Right lobe of liver (tissue), 6 donors: ENCODE measurements at places on chromosomes 16 and 17.

GRCh38 chr17:1574697-1575471 is 12.3 kb upstream of the PITPNA start:
- DNase-seq, result no peak

GRCh38 chr17:56762988-56763387 is 70.7 kb downstream of the C17orf67 start:
- DNase-seq, result no peak

DNA sequence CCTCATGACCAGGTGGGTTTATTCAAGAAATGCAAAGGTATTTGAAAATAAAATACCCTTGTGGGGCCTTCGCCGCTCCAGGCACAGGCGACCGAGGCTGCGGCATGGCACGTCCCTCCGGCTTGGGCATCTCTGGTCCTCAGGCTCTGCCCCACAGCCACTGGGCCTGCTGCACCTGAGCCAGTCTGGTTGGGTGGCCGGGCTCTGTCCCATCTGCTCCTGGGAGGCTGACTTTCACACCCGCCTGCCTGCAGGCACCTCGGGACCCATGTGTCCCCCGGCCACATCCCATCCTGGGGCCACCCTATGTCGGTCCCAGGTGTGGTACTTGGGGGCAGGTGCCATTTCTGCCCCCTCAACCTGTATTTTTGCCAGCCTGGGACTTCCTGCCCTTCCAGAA is 20.9 kb downstream of the OSBPL7 start:
- DNase-seq, result no peak

- peak; percentile 19 for DNase-seq
These were observed 26.0 kb downstream of the FA2H start for GRCh38 chr16:74748616-74749026.

GRCh38 chr17:51684214-51684613 is 423.9 kb downstream of the UTP18 start:
- no peak for DNase-seq

- no peak for DNase-seq
These were observed 11.6 kb downstream of the CDK5R1 start for GRCh38 chr17:32498391-32498790.

DNA sequence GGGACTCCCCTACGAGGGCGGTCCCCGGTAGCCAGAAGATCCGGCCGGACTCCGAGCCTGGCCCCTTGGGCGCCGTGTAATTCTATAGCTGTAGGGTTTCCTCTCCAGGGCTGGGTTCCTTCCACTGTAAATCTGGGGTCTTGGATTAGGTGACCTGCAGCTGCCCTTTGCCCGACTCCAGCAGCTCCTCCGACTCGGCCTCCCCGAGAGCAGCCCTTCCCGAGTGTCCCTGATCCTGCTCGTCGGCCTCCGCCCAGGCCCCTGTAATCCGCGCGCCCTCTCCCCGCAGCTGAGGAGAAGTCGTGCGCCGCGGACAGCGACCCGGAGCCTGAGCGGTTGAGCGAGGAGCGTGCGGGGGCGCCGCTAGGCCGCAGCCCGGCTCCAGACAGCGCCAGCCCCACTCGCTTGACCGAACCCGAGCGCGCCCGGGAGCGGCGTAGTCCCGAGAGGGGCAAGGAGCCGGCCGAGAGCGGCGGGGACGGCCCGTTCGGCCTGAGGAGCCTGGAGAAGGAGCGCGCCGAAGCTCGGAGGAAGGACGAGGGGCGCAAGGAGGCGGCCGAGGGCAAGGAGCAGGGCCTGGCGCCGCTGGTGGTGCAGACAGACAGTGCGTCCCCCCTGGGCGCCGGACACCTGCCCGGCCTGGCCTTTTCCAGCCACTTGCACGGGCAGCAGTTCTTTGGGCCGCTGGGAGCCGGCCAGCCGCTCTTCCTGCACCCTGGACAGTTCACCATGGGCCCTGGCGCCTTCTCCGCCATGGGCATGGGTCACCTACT is 5.5 kb downstream of the TBX2 start:
- peak; percentile 46 for DNase-seq

GRCh38 chr16:30370456-30371247 is at the start of gene TBC1D10B:
Gene TBC1D10B (minus strand): TSS chr16:30370494. CDS start chr16:30370183, 311 bp downstream.
- peak; percentile 99 for DNase-seq

DNA sequence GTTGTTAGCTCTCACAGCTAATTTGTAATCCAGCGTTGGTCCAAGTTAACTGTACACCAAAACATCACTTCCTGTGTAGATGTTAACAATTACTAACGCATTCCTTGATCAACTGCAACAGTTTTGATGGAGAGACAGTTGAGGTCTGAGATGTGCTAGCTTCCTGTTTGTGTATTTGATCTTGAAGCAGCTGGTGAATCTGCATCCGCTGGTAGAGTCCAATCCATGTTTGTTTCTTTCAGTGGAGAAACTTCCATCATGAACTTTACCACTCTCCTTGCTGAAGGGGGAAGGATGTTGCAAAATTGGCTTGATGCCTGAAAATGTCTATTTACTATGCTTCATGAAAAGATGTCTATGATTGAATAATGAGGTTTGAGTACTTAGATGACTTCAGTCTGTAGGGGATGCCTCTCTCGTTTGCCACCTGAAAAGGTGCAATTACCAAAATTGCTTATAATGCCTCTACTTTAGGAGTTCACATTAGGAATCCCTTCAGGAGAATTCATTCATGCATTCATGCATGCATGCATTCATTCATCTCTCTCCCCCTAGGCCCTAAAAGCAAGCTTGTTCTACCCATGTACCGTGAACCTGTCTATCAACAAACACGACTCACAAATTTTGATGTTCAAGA is 39.6 kb upstream of the ZKSCAN2 start:
- DNase-seq, result no peak

DNA sequence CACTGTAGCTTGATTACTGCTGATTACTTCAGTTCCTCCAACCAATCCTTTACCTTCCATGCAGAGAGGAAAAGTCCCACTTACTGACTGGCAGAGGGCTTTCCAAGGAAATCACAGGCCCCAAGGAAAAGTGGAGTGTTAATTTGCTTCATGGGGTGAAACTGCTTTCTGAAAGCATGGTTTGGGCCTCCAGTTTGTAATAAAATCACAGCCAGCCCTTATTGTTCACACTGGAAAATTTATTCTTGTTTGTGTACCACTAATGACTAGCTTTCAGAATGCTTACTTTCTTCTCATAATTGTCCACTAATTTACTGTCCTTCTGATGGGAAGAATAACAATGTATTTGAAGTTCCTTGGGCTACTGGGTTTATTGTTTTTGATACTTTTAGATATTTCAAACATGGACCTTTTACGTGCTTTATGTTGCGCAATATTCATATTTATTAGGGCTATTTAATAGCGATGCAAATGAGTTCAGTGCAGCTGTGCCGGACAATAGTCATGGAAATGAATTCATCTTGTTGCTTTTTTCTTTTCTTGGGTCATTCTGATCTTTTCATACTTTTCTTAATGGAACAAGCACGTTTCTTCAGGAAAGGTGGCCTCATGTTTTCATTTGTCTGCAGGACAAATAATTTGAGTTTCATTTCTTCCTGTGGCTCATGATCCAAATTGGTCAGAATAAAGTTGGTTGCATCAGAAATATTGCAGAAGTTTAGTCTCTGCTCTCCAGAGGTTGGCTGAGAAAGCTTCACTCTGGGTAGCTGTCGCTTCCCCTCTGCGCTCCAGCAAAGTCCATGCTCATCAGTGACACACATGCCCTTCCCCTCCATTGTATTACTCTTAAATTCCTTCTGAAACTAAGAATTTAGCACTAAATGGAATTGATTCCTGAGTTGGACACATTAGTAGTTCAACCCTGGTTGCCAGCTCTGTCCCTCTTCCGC is 128.7 kb downstream of the PRKCA start:
- no peak for DNase-seq

- DNase-seq, result no peak
These were observed 9.7 kb downstream of the DRC7 start for GRCh38 chr16:57704011-57704904.

DNA sequence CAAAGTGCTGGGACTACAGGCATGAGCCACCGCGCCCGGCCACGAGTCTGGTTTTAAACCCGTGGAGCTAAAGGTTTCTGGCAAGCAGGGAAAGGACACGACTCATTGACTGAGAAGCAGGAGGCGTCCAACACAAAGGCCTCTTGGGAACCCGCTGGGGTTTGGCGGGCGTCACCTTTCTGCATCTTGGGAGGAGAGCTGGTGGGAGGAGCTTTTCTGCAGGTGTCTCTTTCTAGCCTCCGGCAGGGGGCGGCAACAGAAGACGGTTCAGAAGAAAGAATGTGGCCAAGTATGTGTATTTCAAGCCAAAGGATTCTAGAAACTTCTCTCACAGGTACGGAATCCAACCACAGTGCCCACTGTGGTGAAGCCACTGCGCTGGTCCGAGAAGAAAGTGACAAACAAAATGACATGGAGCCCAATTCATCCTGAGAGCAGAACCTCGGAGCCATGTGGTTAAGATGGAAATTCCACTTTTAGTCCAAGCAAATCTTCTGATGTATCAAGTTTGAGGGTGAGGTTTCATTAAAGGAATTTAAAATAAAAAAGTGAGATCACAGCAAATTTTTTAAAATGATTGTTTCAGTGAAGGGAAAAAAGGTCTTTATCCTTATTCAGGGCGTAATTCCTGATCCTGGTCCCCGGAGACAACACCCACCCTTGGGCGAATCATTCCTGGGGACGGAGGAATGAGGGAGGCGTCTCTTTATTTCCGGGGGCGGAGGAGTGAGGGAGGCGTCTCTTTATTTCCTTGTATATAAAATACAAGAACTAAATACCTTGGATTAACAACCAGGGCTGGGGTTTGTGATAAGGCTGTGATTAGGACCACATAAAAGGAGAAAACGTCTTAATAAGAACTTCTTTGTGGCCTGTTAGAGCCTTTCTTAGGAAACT is 97.6 kb downstream of the MRM3 start:
- peak; percentile 74 for DNase-seq

- no peak for DNase-seq
These were observed 2.8 kb downstream of the GRB7 start for GRCh38 chr17:39740357-39741111.

DNA sequence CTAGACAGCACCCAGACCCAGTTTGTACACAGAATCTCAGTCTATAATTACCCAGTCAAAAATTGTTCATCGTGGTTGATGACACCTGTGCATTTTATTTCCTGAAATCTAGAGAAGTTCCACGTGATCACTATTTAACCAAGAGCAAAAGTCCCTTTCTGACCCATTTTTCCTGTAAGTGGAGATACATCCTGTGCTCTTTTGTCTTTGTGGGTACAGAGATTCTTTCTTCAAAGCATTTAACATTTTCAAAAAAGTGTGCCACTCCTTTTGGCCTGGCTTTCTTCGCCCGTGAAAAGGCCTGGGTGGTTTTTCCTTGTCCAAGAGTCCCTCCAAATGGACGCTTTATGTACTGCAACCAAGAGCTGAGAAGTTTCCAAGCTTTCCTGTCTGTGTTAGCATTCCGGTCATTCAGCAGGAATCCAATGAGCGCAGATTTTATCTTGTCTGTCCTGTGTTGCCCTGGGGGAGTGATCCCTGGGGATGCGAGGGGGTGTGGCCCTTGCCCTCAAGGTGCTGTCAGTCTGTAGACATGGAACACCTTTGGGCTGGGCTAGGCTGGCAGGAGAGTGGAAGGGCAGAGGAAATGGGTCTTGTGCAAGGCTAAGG is 161.1 kb upstream of the CACNG5 start:
- DNase-seq, result no peak

GRCh38 chr16:15057681-15058417 is 2.0 kb upstream of the NTAN1 start:
- no peak for DNase-seq

DNA sequence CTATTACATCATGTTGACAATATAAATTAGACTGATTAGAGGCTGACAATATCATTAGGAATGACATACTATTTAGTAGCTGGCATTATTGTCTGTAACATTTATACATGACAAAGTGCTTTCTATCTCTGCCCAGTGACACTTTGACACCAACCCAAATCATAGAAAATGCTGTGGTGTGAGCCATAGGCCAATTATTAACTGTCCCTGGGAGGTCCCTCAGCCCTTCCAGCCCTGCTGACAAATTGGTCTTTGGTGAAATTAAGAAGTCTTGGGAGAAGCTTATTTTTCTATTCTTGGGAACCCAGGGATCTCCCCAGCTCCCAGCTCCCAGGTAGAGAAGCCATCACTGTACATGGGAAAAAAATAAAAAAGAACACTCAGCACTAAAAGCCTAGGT is 179.6 kb downstream of the AIPL1 start:
- DNase-seq, result no peak

- no peak for DNase-seq
These were observed 208.4 kb upstream of the RBFOX1 start for GRCh38 chr16:7124242-7124641.

DNA sequence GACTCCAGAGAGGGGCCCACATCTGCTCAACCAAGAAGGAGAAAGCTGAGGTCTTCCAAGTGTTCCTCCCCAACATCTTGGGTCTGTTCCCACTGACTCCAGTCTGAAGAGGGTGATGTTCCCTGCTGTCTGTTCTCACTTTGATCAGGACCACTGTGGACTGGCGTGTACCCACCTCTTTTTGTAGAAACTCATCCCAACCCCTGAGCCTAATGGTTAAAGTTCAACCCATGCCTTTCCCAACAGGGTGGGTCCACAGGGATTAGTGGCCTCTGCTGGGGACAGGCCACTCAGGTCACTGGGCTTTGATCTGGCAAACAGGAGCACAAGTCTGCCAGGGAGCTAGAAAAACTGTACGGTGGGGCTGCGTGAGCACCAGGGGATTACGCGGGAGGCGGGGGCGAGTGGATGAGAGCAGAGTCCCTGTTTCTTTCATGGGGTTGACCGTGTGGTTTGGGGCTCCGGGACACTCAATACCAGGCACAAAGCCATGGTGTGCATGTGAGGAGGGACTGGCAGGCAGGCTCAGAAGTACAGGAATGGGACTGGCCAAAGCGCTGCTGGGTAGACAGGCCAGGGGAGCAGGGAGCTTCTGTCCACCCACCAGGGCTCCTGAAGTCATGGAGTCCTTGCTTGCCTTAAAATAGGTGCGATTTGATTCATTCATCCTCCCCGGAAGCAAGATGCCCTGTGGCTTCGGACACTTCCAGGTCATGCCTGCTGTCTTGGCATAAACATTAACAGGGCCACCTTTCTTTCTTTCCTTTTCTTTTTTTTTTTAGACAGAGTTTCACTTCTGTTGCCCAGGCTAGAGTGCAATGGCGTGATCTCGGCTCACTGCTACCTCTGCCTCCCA is at the start of gene CA5A:
Gene CA5A (minus strand): TSS at position 155 of the 856 bp plus-strand sequence. CDS start 79 bp downstream, at position 76.
- peak; percentile 73 for DNase-seq

GRCh38 chr17:44353672-44354331 is 8.7 kb downstream of the GRN start:
- peak; percentile 50 for DNase-seq

GRCh38 chr16:78605548-78606101 is 506.2 kb downstream of the WWOX start:
- DNase-seq, result no peak
